ENCODE measurements at places on chromosomes 7 and 10.

- DNase-seq, result no peak
These were observed 61.6 kb downstream of the NHLRC2 start for GRCh38 chr10:113916053-113916452.

GRCh38 chr7:92709150-92709549 is 119.0 kb upstream of the FAM133B start:
- DNase-seq, result no peak

DNA sequence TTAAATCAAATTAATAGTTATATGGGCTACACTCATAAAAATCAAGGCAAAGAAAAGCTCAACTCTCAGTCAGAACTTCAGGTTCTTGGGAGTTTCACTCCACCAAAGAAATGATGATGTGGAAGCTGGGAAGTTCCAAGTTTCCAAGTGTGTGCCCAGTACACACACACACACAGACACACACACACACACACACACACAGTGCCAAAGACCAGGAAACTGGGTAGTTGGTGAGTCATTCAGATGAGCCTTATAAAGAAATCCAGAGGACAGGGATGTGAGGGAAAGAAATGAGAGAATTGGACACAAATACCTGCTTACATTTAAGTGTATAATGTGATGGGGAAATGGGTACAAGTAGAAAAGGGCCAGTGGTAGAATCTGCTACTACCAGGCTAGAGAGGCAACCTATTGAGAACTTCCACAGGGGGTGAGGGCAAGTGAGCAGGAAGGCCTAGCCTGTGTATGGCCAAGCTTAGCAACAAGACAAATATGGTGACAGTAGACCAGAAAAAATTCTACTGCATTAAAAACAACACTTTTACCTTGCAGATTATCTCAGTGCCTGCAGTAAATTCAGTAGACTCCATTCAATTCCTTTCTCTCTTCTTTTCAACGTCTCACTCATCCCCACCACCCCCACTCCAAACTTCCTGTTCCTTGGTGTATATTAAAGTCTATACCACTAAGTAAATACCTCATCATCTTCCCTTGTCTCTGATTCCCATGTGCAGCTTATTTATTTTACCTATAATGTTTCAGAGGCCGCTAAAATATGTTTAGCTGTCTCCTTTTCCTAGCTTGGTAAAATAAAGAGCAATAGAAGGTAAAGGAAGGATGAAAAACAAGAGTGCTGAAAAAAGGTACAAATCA is 95.0 kb downstream of the CABCOCO1 start:
- DNase-seq, result no peak

DNA sequence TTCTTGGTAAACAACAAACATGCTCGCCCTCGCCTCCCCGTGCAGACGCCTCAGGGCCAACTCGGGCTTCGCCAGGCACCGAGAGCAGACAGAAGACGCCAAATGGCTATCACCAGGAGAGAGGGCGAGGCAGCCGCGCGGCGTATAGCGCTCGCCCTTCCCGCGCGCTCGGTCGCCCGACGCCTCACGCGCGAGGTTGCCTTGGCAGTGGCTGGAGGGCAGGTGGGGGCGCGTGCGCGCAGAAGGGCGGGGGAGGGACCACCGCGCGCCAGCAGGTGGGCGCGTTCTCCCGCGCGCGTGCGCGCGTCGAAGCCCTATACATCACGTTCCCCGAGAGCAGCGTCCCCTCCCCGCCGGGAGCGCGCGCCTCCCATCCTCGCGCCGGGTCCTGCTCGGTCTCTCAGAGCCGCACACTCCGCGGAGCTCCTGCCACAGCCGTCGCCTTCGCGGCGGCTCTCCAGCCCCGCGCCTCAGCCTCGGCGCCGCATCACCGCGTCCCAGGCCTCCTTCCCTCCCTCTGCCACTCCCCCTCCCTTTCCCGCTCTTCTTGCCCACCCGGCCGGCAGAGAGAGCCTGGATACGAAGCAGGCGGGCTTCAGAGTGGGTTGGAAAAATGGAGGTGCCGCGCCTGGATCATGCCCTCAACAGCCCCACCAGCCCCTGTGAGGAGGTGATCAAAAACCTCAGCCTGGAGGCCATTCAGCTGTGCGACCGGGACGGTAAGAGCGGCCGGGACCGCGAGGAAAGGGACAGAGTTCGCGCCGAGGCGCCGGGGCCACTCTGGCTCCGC is at the start of gene PHYHIPL:
TSS of gene PHYHIPL (plus strand) at position 403 of the 790 bp plus-strand sequence. CDS start at position 614, 211 bp downstream.
- DNase-seq, result no peak

DNA sequence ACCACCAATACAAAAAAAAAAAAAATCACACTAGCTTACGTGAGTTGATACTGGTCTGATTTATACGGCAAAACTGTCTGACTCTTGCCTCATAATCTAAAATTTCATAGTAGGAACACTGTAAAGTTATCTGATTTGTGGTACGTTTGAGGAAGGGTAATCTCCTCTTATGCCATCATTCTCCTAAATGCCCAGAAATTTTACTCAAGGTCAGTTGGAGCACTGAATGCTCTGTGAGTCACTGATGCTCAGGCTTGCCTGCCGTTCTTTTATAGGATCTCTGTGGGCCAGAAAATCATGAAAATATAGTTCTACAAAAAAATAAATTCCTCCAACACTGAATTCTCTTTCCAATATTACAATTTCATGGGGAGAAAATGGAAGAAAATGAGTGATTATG is 135.7 kb downstream of the PDE1C start:
- no peak for DNase-seq

GRCh38 chr10:47179291-47179647 is 120.7 kb upstream of the GDF10 start:
- no peak for DNase-seq

DNA sequence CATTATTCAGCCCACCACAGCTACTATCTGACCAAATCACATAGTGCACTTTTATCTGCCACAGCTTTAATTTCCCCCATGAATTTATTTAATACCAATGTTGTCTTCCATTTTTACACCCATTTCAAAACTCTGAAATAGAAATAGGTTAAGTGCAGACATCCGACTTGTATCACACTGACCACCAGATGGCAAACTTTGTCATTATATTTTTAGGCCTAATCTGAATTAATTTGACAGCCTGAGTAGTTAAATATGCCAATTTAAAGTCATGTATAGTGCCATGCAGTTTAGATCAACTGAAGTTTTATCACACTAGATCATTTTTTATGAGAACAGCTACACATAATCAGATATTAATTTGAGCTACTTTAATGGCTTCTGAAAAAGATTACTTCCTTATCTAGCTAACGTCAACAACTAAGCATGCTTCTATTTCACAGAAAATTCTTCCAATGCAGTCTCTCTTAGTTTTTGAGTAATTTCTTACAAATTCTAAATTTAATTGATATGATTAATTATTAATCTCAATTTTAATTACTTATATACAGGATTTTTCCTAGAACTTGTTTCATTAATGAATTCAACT is 566.4 kb downstream of the GFRA1 start:
- DNase-seq, result no peak

GRCh38 chr7:2657208-2657607 is 25.4 kb downstream of the TTYH3 start:
- no peak for DNase-seq

Data from stimulated activated CD4-positive, alpha-beta T cell treated with anti-CD3 and anti-CD28 coated beads, Interleukin-4, amount 100 ng/mL, for 4 hours (primary cell).